ENCODE measurements at places on chromosomes 1 and 21.

DNA sequence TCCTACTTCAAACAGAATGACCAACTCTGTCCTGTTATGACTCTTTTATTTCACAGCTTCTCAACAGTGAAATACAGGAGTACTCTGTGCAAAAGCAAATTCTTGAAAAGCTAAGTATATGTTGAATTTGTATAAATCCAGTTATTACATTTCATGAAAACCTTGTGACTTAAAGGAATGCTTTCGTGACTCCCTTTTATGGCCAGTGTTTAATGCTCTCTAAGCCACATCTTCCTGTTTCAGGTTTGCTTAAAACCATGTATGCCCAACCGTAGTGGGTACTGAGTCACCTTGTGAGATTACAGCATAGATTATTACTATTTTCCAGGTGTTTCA, 40.2 kb upstream of the KIF1B start:
- no peak for DNase-seq

DNA sequence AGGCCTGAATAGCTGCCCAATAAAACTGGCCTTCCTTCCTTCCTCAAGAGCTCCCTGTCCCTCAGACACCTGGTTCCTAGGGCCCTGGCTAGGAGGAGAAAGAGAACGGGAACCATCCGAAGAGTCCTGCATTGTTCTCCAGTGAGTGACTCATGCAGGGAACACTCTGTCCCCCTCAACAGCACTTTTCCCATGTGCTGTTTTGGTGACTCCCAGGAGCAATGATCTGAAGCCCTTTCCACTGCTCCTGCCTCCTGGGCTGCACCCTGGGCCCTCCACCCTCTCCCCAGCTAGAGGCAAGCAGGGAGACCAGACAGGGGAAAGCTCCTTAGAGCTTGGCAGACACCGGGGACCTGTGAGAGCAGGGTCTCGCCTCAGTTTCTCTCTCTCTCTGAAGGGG, 18.9 kb downstream of the TNNT2 start:
- no peak for DNase-seq

DNA sequence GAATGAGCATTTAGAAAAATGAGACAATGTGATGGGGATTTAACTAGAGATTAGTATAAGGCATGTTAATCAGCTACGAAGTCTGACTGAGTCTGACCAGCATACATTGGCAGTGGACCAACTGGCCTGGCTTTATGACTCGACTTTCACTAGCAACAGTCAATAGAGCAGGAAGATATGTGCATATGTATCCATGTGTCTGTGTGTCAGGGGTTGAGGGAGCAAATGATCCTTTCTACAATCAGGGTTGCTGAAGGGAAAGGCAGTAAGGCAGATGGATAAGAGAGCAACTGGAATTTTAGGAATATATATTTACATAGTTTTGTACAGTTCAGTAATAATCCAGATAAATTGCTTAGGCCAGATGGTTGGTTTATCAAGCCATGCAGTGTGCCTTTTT, 645.6 kb downstream of the PLA2G4A start:
- DNase-seq: no peak

DNA sequence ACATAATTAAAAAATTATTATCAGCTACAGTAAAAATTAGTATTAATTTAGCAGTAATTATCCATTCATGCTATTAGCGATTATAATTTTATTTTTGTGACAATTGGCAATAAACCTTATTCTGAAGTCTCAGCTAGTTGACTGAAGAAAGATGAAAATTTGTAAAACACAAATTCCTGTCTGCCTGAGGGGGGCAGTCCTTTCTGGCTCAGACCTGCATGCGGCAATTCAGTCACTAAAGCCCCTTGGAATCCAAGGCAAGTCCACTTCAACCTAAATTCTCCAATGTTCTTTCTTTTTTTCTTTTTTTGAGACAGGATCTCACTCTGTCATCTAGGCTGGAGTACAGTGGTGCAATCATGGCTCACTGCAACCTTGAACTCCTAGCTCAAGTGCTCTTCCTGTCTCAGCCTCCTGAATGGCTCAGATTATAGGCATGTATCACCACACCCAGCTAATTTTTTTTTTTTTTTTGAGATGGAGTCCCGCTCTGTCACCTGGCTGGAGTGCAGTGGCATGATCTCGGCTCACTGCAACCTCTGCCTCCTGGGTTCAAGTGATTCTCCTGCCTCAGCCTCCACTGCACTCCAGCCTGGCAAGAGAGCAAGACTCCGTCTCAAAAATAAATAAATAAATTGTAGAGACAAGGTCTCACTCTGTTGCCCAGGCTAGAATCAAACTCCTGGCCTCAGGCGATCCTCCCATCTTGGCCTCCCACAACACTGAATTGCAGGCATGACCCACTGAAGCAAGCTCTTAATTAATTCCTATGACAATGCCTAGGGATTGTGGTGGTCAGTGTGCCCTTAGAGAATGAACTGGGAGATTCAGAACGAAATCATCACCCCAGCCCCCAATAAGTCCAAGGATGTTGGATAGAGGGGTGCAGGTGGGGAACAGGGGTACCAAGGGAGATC, 24.2 kb upstream of the ITPKB start:
- DNase-seq: no peak

GRCh38 chr1:28046716-28047115, 41.7 kb downstream of the EYA3 start:
- DNase-seq: no peak

DNA sequence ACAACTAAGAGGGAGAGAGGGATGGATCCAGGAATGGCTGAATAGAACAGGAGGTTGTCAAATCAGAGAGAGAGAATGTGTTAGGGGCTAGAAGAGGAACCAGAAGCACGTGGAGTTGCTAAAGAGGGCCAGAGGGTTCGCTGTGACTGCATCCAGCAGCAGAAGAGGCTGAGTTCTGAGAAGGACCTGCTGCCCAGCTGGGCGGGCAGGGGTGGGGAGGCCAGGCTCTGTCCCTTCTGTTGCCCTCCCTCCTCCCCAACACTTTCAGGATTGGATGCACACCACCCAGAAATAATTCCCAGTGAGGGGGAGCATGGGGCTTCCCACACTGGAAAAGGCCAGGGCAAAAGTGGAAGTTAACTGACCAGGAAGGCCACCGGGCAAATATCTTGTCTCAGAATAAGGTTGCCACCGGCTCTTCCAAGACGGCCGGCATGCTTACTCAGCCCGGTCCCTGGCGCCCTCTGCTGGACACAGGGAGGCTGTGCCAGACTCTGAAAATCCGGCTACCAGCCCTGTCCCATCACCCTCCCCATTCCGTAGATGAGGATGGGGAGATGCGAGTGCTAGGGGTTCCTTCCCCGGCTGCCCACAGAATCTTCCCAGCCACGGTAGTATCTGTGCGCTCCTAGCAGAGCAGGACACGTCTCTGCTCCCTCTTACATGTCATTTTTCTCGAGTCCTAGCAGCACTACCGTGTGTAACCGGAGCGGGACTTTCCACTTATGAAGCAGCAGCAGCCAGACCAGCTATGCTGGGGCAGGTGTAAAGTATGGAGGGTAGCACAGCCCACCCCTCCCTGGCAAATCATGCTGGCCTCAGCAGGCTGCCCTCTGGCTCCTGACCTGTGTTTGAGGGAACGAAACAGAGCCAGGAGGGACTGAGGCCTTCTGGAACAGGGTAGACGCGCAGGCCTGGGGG, 46.8 kb upstream of the A3GALT2 start:
- DNase-seq: peak; percentile 73

DNA sequence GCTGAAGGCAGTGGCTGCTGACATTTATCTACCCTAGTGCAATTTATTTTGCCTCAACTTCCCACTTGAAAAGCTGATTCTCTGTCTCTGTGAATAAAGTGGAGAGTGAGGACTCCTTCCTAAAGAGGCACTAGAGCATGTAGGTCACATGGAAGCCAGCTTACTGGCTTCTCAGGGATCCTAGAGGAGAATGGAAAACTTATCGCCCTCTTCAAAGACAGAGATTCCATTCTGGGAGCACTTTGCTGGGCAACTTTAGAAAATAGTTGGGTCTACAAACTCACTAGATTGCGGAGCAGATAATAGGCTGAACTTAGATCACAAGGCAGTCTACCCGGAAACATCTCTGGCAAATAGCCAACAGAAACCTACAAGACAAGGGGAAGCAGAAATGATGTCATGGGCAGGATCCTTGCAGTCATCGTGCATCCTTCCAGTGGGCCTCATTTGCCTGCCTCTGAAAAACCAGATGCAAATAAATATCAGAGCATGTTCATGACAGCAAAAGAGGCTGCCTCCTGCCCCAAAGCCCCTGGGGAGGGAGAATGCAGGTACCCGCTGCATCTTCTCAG, 104.8 kb upstream of the BARHL2 start:
- DNase-seq: no peak

- DNase-seq: no peak
These were observed 42.4 kb downstream of the GFI1 start for GRCh38 chr1:92444351-92444750.

DNA sequence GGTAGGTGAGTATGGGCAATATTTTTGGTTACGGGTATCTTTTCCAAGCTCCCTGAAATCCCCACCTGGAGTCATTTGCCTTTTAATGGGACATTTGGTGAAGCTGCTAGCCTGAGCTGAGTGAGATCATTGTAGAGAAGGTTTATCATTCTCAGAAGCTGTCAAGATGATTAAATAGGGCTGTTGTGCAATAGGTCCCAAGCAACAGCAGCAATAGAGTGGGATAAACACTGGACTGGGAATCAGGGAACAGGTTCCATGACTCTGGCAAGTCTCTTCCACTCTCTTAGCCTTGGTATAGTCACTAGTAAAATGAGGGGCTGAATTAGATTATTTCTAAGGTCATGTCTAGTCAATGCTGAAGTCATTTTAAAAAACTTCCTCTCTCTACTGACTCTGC, 30.3 kb upstream of the FAM78B start:
- no peak for DNase-seq

DNA sequence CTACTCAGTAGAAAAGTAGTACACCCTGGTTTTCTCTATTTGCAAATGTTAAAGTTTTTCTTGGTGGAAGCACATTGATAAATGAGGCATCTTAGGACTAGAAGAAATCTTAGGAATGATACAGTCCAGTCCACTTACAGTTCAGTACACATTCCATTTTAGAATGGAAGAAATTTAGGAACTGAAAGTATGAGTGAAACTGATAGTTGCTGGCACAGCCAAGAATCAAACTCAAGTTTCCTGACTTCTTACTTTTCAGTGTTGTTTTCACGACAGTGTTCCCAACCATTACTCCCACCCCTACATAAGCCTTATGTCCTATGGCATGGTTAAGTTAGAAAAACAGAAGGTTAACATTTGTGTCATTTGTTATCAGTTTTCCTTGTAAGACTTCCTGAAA, 258.5 kb downstream of the BACH1 start:
- DNase-seq: no peak

- DNase-seq: no peak
These were observed 38.1 kb downstream of the RCSD1 start for GRCh38 chr1:167668108-167668507.

DNA sequence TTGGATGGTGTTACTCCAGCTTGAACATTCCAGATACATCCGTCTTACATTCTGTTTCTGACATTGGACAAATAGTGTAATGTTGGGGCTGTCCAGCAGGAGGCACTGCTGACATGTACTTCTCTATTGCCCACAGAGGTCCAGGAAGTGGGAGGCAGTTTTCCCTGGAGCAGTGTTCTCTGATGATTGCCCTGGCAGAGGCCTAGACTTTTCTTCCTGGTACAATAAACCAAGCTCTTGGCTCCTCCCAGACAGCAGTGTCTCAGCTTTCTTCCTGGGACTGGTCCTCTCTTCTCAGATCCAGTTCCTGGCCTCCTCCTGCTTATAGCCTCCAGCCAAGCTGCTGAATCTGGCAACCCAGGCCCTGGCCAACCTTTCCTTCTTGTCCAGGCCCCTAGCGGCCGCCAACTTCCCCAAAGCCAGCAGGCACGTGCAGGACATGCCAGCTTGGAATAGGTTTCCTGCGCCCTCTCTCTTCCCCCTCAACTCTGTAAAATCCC, 14.9 kb upstream of the IFNLR1 start:
- peak; percentile 32 for DNase-seq
